H9 (cell line): ENCODE measurements at places on chromosomes 2 and 18. TPM values are rescaled to one million over a fixed set of nuclear protein-coding genes. Genes with fewer than 3 reads are reported as not detected.

GRCh38 chr18:2887470-2887869 is 40.7 kb downstream of the EMILIN2 start:
- DNase-seq = no peak
- no peaks in the 10 kb centered on the region; the same call in 1 of the 2 replicates for H3K4me1 ChIP-seq
- H3K27me3 ChIP-seq = no peaks in the 10 kb centered on the region
- H3K36me3 ChIP-seq = peaks cover 7% of the 10 kb centered on the region

DNA sequence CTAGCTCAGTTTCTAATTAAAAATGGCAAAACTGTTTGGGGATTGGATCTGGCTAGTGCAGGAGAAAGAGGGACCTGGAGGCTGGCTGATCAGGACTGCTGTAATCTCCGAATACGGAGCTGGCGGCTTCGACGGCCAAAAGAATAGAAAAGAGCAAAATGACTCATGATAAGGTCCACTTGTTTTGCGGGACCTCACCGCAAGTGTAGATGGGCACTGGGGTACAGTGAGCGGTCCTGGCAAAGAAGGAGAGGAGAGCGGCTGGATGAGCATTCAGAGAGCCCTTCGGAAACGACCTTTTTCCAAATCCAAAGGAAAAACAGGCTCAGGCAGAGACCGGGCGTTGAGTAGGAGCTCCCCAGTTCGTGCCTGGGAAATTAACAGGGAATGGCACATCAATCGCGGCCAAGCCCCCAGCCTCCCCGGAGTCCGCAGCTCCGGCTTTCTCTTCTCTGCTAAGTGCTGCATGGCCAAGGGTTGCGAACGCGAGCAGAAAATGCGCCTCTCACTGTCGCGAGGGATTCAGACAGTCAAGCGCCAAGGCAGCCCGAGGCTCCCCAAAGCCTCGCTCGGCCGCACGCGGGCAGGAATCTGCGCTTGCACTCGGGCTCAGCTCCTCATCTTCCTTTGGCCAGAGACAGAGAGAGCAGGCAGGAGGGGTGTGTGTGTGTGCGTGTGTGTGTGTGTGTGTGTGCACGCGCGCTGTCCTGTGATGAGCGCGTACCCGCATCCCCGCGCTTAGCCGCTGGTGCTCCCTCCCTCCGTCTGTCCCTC is 1.8 kb downstream of the DCC start:
- no peak overlapping the region for H3K4me3 ChIP-seq
- no peaks in the 10 kb centered on the region for H3K4me1 ChIP-seq
- no peaks in the 10 kb centered on the region for H3K36me3 ChIP-seq
- DNase-seq = peak; percentile 58
- peaks cover 26% of the 10 kb centered on the region for H3K27me3 ChIP-seq

- H3K4me1 ChIP-seq = peaks cover 10% of the 10 kb centered on the region
- no peak overlapping the region for H3K27ac ChIP-seq
- no peak overlapping the region for H3K4me3 ChIP-seq
- DNase-seq = no peak
- H3K36me3 ChIP-seq = peaks cover 22% of the 10 kb centered on the region
- H3K27me3 ChIP-seq = no peaks in the 10 kb centered on the region
Observed at GRCh38 chr18:74275736-74276135, 16.0 kb downstream of the CYB5A start.

DNA sequence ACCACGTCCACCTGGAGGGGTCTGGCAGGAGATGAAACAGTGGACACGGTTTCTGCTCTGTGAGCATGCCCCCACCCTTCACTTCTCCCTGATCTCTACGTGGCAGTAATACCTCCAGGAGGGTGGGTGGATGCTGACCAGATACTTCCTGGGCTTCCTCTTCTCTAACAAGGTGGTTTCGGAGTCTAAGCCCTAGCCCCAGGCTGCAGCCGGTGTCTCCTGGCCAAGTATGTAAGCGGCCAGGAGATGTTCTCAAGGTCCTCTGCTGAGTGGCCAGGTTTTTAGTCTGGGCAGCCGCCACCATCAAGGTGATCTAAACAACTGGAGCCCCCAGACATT is 101.8 kb upstream of the ASB18 start:
- no peak for DNase-seq
- 0 out of 2 replicates have a peak, but pooled peaks cover 6% of the 10 kb centered on the region for H3K4me1 ChIP-seq
- H3K27ac ChIP-seq = no peak overlapping the region
- no peaks in the 10 kb centered on the region for H3K36me3 ChIP-seq

The BOLL gene
- total RNA-seq = not detected in 2 replicates

The GMPPA gene
- 32.0 and 34.5 TPM in 2 replicates for total RNA-seq

The KCNK3 gene
- total RNA-seq = 0.09 TPM in 1 of 2 replicates, not detected in the other
